Renal cortical epithelial cell (primary cell): ENCODE measurements at places on chromosomes 6 and 20. TPM values are rescaled to one million over a fixed set of nuclear protein-coding genes. Genes with fewer than 3 reads are reported as not detected.
A peak's percentile ranks its signal among the peaks of the same experiment; 100 is the strongest.

MYMX gene
- not detected in 2 replicates for total RNA-seq

DNA sequence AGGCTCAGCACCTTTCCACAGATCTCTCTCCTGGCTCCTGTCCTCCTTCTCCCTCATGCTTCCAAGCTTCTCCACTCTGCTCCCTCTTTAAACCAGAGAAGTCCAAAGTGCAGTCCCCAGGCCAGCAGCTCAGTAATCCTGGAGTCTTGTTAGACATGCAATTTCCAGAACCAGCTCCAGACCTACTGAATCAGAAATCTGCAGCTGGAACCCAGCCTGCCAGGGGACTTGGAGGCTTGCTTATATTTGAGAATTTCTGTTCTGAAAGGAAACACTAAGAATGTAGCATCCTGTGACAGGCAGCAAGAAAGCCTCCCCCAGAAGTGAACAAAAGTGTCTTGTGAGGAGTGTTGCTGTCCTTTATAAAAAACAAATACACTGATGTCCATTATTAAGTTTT lies 438.1 kb downstream of the BCKDHB start:
- no peak for DNase-seq

GRCh38 chr6:35213298-35213791 lies 411 bp upstream of the SCUBE3 start:
- no peak for DNase-seq

FERMT1 gene
- 6.6 and 16.7 TPM in 2 replicates for total RNA-seq

DNA sequence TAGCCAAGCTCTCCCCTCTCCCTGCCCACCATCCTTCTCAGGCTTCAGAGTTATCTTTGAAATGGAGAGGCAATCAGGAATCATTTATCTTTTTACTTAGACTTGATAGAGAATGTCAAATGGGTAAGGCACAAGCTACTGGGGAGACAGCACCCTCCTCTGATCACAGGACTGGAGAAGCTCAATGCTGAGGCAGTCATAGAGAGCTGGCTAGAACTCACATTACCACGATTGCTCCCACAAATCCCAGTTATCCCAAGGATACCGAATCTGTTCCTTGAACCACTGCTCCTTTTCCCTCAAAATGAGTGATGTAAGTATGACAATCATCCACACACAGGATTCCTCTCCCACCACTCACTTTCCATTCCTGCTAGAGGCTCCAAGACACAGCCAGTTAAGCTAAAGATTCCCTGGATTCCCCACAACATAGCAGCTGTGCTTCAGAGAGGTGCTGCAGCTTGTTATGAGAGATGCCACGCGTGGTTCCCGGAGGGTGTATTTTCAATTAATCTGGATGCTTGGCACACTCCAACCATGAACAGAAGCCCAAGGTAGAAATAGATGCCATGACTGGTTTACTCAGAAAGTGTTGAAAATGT lies 96.2 kb upstream of the VGLL2 start:
- no peak for DNase-seq

DNA sequence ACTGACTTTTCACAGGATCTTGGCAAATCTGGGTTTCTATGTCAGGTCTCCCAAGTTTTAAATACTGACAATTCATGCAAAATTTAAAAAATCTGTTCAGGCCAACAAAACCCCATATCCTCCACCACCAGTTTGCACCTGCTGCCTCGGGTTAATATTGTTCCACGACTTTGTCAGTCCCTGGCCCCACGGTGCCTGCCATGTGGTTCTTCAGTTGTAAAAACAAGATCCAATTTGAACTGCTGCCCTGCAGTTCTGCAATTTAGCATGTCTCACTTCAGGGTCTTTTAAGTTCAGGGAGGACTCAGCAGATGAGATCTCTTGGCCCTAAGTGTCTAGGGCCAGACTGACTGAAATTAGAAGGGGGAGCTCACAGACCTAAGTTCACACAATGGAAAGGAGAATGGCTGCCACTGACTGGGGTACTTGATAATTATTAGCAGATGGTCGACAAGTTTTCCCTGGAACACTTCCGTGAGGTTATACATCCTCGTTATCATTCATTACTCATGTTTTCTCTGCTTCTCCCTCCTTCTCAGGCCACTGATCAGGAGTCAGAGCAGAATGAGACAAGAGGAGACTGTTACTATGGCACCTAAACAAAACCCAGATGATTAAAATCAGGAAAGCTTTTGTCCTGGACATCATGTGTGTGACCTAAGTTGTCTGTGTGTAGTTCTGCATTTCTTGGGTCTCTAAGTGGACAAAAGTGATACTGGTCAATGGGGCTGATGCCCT lies 223.6 kb downstream of the KIF16B start:
- DNase-seq: peak; percentile 55

CLPSL1 gene
- total RNA-seq: not detected in 2 replicates

DNA sequence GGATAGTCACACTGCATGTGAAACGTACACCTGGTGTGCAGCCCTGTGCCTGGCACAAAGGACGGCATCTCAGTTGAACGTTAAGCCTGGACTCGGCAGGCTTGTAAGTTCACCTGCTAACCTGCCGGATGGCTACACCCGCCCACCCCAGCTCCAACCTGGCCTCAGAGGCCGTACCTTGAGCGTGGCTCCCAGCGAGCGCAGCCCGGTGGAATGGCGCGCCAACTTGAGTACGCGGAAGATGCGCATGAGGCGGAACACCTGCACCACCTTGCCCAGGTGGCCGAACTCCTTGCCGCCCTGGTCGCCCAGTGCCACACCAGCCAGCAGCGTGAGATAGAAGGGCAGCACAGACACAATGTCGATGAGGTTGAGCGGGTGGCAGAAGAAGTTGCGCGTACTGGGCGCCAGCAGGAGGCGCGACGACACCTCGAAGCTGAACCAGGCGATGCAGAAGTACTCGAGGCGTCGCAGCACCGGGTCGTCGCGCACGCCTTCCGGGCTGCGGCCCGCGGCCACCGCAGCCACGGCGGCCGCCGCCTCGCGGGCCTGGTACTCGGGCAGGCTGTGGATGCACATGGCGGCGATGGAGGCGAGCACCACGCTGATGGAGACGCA lies 3.3 kb downstream of the KCNS1 start:
- DNase-seq: peak; percentile 48

GGT7 gene
- total RNA-seq: 4.3 and 16.9 TPM in 2 replicates
